ENCODE measurements at places on chromosomes 6 and 20.
A peak's percentile ranks its signal among the peaks of the same experiment; 100 is the strongest.

DNA sequence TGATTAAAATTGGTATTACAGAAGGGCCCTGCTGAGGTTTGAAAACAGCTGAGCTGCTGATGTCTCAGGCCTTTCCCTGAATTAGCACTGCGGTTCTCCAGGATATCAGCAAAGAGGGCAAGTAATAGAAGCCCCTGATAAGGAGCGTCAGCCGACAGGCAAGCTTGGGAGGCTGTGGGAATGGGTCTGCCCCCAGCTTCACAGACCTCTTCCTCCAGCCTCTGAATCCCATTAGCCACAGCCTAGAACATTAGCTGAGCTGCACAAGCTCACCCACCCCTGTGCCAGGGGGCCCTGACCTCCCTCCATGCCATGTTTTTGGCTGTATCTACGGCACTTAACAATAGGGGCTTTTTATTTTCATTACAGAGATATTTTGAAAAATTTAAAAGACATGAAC, 59.9 kb downstream of the VAPB start:
- no peak for DNase-seq

GRCh38 chr20:33250666-33251065, 14.9 kb downstream of the BPIFA1 start:
- no peak for DNase-seq

- no peak for DNase-seq
Measured at GRCh38 chr20:41204304-41205265, 67.2 kb downstream of the PLCG1 start.

DNA sequence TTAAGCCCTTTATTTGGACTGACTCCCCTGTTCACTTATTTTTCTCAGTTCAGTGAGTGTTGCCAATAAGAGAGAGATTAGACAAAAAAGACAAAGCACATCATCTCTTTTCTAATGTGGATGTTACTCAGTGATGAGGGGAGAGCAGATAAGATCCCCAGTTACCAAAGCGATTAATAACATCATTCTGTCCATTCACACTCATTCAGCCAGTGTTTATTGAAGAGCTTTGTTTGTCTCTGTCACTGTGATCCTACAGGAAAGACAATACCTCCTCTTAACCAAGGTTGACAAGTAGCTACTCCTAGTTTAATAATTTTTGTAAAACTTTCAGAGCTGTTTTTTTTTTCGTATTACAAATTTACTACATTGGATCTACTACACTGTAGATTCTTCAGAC, 163.0 kb downstream of the EYA4 start:
- DNase-seq = no peak

DNA sequence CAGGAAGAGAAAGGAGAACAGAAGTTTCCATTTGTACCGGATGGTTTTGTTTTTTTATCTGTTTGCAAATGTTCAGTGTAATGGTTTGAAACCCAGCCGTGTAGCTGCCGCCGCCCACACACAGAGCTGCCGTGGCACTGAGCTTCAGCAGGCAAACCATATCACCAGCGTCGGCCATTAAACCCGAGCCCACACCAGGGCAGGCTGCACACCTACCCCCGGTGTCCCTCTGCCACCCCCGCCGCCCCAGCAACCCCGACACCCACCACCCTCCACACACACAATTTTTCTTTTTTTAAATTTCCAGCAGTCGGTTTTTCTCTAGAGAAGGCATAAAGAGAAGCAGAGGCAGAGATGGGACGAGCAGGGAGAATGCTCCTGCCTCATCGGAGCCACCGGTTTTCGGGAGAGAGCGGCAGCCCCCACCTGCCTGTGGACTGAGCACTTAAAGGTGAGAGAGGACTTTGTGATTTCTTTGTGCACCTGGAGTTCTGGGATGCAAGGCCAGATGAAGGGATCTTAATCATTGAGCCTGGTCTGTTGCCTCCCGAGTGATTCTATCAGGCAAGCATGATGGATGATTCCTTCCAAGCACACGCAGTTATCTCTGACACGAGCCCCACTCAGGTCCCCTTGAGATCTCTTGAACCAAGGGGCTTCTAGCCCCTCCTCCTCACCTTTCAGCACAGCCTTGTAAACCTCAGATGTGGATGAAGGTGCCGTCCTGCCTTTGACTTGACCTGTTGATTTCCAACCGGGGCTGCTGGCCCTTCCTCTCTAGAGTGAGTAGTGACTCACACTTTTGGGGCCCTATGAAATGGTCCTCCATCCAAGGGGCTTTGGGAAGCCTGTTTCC, 17.5 kb upstream of the ZNF831 start:
- no peak for DNase-seq

DNA sequence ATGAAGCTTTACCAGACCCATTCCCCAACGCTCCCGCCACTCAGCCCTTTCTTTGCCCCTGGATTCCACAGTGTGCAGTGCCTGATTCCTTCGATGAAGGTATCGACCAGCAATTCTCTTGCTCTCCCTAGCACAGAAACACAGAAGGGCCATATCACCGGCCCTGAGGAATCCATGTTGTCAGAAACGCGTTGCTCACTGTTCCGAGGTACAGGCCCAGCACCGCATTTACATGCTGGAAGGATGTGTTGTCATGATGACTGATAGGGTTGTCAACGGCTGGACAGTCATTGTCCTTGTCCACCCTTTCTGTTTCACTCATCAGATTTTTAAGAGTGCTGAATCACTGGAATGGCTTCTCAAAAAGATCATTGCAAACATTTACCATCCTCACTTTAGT, 57.2 kb upstream of the GPR6 start:
- no peak for DNase-seq

DNA sequence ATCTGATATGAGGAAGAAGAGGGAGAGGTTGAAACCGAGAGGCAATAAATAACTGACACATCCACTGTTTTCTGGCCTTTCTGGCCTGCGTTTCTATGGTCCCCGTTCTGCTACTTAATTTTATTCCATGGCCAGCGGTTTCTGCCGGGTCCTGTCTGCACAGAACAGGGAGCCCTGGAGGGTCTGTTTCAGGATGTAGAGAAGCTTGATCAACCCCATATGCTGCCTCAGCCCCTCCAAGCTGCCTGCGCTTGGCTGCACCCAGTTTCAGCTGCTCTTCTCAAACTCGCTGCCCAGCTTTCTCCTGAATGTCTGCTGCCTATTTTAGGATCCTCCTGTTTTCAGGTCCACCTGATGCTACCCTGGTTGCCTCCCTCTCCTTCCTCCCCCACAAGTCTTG, 18.5 kb upstream of the PACSIN1 start:
- no peak for DNase-seq

GRCh38 chr20:38169636-38170193, 4.6 kb upstream of the TGM2 start:
- no peak for DNase-seq

- DNase-seq = no peak
Measured at GRCh38 chr6:40022867-40023266, 88.6 kb upstream of the MOCS1 start.

- no peak for DNase-seq
Measured at GRCh38 chr6:24704468-24704867, 14.5 kb downstream of the C6orf62 start.

GRCh38 chr6:104477569-104477968, 382.1 kb downstream of the HACE1 start:
- no peak for DNase-seq

DNA sequence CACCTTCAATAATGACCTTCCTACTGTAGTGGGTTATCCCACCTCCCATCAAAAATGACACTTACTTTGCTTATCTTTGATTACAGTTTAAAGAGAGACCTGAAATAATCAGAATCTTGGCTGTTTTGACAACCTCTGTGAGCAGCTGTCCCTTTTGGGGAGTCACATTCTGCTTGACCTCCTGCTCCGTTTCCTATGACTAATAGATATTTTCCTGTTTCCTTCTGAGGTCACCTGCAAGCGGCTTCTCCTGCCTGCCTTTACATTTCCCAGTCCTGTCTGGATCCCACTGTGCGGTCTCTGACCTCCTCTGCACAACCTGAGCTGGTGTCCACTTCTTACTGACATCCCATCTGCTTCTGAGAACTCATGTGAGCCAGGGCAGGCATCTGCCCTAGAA, 54.2 kb downstream of the TRAM2 start:
- no peak for DNase-seq

- peak; percentile 7 for DNase-seq
Measured at GRCh38 chr20:7180256-7181045, 413.0 kb downstream of the BMP2 start.

DNA sequence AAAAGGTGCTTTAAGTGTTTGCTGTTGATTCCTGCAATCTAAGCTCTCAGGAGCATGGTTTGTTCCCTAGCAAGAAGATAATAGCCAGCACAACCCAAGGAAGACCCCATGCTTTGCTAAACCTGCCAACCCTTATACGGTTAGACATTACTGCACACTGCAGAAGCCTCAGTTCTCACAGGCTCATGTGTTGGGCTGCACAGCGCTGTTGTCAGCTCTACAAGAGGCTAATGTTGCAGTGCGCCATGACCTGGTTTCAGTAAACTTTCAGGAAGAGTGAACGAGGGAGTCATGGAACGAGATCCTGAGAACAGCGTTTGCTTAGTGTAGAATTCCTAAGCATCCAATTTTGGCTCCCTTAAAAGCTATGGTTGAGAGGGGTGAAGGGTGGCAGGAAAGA, 218.5 kb downstream of the ARHGAP18 start:
- no peak for DNase-seq

DNA sequence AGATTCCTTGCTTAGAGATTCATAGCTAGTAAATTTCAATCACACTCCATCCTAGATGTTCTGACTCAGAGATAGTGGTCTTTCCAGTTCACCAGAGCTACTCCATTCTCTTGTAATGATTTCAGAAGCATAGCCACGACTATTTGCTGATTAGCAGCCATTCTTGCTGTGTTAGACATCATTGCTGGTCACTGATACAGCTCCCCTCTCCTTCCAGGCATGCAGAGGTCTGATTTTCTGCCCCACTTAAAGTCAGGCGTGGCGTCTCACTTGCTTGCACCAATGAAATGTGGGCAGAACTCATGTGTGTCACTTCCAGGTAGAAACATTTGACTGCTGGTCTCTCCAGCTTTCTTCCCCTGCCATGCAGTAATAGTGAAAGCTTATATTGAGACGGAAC, 168.9 kb upstream of the JARID2 start:
- DNase-seq = no peak

- peak; percentile 62 for DNase-seq
Measured at GRCh38 chr6:75602246-75603105, 796 bp downstream of the SENP6 start.

DNA sequence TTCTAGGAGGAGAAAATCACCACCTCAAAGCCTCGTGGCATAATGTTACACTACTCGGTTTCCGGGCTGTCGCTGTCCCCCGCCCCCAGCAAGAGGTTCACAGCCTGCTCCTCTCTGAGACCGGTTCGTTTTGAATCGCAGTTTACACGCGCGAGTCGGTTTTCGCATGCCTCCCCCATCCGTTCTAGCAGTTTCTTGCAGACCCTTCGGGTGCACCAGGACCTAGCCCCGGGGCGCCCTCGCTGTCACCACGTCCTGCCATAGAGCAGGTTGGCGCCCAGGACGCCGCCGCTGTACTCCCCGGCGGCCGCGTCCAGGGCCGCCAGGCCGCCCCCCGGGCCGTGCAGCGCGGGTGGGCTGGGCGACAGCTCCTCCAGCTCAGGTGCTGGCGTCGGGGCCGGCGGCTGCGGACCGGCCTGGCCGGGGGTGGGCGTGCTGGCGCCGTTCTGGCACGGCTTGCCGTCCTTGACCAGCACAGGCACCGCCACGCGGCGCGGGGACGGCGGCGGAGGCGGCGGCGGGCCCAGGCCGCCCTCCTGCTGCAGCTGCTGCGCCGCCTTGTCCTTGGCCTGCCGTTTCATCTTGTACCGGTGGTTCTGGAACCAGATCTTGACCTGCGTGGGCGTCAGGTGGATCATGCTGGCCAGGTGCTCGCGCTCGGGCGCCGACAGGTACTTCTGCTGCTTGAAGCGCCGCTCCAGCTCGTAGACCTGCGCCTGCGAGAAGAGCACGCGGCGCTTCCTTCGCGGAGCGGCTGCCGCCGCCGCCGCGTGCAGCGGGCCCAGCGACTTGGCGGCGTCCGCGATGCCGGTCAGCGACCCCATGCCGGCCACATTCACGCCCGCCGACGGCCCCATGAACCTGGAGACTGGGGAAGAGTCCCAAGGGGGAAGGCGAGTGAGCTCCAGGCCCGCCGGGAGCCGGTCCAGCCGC, 1.4 kb downstream of the NKX2-4 start:
- DNase-seq = no peak

DNA sequence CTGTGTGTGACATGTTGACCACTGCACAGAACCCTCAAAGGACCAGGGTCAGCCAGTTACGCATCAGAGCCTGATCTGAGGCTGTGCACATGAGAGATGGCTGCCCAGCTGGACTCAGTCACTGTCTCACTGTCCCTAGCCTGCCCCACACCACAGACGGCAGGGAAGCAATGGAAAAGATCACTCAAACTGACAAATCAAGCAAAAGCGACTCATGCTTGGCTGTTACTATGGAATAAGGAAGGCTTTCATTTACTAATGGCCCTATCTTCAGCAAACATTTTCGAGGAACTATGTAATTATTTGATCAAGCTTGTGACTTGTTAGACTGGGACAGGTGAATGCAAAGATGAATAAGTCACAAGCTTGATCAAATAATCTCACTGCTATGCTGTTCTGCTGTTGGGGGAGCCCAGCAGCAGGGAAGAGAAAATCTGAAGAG, 137.0 kb downstream of the SLC23A2 start:
- no peak for DNase-seq

DNA sequence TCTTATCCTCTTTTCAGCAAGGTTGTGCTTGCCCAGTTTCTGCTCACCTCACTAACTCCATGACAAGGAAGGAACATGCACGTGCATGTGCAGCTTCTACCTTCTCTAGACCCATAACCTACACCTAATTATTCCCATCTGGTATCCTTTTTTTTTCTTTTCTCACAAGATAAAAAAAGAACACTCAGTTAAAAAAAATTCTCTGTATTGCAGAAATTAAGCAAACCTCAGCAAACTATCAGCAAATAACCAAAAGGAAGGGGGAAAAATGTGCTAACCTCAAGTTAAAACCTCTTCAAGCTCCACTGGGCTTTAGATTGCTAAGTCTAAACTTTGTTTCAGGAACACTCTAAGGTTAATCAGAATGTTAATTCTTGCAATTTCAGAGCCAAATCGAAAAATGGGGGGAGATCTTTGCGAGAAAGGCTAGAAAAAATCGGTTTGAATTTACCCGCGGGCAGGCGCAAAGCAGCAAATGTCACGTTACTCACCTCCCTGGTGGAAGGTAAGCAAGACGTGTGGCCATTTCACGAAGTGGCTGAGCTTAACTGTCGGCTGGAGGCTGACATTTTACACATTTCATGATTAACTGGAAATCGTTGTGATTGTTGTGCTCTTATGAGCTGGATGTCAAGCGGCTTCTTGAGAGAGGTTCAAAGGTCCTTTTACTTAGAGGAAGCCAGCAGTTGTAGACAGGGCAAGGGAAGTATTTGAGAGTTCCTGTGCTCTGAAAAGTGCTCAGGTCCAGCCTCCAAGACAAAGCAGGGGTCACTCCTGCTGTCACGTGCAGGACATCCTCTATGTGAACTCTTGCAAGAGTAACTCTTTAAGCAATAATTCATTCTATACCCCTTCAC, 19.1 kb downstream of the TFAP2B start:
- no peak for DNase-seq

- DNase-seq = peak; percentile 43
Measured at GRCh38 chr6:121925534-121926255, 473.8 kb upstream of the HSF2 start.

DNA sequence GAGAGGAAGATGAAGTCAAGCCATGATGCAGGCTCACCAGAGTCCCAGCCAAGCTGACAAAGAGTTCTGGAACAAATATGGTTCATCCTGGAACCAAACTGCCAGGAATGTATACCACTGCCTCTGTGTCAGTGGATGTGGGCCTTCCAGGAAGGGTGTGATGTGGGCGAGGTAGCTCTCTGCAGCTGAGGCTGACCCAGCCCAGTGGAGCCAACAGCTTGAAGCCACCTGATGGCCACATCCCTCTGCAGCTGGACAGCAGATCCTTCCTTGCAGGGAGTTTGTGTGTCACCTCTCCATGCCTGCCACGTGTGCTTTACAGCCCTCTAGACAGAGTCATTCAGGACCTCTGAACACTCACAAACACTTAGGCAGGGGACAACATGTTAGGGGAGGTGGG, 142.0 kb upstream of the RIN2 start:
- no peak for DNase-seq

All from fibroblast of gingiva (primary cell).